A549 treated with RU486 at 1 μM for 4 hours (cell line): ENCODE measurements at places on chromosomes 5 and 9. TPM values are rescaled to one million over a fixed set of nuclear protein-coding genes. Genes with fewer than 3 reads are reported as not detected.

The ZNF454 gene
- total RNA-seq, result not detected in 5 replicates

The ANKRD34B gene
- 0.02 to 0.06 TPM (median 0.05 TPM) in 3 of 5 replicates, not detected in the others for total RNA-seq

The FCN2 gene
- not detected in 5 replicates for total RNA-seq

The CXXC5 gene
- 17.1 to 24.9 TPM (median 21.3 TPM) in 5 replicates for total RNA-seq

The CEP78 gene
- 14.9 to 20.1 TPM (median 17.5 TPM) in 5 replicates for total RNA-seq

The AMBP gene
- total RNA-seq, result 5.9 to 8.9 TPM (median 7.7 TPM) in 5 replicates

The DND1 gene
- 0.48 to 0.94 TPM (median 0.73 TPM) in 5 replicates for total RNA-seq

The NR2F1 gene
- 3.6 to 6.0 TPM (median 4.9 TPM) in 5 replicates for total RNA-seq

The ZNF366 gene
- total RNA-seq, result not detected in 5 replicates

The POU5F2 gene
- not detected in 5 replicates for total RNA-seq

The SAPCD2 gene
- 14.0 to 28.0 TPM (median 25.8 TPM) in 5 replicates for total RNA-seq

The ASPN gene
- not detected in 5 replicates for total RNA-seq

The SH2D3C gene
- total RNA-seq, result 0.06 to 0.11 TPM (median 0.07 TPM) in 3 of 5 replicates, not detected in the others

The FBP1 gene
- total RNA-seq, result not detected in 5 replicates
